ENCODE measurements at places on chromosomes 11 and 22.

- no peak for DNase-seq
These were observed 81.0 kb downstream of the ETS1 start for GRCh38 chr11:128506356-128506755.

- DNase-seq, result peak; percentile 94
These were observed at the start of gene RANGAP1 for GRCh38 chr22:41285820-41286638. Gene RANGAP1 (minus strand): TSS chr22:41286187. CDS start chr22:41281044, 5,143 bp downstream.

DNA sequence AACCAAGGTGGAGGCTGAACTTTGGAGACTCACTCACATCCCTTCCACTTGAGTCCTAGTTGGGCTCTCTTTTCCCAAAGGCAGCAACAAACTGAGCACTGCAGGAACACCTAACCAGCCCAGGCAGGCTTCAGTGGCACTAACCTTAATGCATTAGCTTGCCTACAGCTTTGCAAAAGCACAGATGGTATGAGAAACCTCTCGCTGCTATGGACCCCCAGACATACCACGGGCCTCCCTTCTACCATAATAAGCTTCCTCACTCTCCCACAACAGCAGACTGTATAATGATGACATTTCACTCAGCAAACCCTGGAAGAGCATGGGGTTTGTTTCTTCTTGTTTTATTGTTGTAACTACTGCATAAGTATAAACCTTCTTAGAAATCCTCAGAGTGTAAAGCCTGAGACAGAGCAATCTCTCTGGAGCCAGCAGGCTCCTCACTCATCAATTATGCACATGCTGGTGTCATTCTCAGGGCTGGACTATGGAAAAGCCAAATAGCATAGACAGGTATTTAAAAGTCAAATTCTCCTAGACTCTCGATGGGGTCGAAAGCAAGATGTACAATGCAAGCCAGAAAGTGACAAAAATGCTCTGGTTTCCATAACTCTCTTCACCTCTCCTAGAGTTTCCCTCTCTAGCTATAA, 167.6 kb downstream of the NXPE2 start:
- no peak for DNase-seq

- no peak for DNase-seq
These were observed 5.5 kb upstream of the NEAT1 start for GRCh38 chr11:65416841-65417701.

DNA sequence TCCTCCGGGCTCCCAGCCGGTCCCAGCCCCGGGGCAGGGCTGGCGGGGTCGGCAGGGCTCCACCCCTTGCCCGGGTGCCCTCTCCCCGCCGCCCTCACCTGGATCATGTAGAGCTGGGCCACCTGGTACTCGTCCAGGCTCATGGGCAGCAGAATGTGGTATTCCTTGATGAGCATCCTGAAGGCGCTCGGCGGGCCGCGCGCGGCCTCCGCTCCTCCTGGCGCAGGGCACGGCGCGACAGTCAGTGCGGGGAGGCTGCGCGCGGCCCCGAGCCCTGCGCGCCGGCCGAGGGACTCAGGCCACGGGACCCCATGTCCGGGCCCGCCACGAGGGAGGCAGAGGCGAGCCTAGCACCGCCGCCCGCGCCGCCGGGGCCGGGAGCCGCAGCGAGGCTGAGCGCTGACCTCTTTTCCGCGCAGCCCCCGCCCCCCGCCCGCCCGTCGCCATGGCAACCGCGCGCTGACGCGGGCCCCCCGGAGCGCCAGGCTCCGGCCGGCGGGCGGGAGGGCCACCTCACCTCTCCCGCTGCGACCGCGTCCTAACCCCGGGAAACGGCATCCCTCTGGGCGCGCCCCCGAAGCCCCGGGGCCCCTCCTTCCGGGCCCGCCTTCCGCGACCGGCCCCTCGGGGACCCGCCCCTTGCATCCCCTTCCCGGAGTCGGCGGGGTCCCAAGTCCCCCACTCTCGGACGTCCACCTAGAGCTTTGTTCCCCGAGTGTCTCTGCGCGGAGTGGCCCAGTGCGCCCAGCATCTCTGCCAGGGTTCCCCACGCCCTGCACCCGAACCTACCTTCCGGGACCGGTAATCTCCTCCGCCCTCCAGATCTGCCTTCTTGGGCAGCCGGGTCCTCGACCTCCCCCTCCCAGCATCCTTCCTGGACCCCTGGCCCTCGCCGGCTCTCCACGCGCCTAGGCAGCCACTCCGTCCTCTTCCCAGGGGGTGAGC, 886 bp downstream of the PITPNM1 start:
- no peak for DNase-seq

DNA sequence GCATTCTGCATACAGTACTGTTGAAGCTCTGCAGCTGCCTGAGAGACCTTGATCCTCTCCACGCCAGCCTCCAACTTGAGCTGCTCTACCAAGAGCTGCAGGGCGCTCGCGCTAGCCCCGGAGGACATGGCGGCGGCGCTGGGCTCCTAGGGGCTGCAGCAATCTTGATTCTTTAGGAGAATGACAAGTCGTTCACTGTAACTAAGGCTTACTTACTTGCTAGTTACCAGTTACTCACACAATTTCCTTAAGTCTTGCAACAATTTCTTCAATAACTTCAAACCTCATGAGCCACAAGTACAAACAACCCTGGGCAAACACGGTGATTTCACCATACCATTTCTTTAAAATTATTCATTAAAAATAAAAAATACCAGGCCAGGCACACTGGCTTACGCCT, 21.9 kb downstream of the SBF2 start:
- no peak for DNase-seq

DNA sequence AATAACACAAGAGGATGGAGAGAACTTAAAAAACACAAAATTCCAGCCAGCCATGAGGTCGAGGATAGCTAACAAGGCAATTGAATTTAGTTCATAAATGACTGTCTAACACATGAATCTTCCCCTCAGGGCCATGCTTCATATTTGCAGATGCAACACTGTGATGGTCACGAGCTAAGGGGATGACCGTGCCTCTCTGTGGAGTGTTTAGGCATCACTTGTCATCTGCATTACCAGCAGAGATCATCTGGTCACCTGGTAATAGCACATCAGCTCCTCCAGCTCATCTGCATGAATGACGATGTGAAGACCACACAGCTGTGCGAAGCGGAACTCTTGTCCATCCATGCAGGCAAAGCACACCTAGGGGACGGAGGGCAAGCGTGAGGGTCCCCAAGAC, 20.9 kb upstream of the SLC25A1 start:
- no peak for DNase-seq

- DNase-seq, result no peak
These were observed 196.6 kb upstream of the CTSC start for GRCh38 chr11:88534185-88534584.

DNA sequence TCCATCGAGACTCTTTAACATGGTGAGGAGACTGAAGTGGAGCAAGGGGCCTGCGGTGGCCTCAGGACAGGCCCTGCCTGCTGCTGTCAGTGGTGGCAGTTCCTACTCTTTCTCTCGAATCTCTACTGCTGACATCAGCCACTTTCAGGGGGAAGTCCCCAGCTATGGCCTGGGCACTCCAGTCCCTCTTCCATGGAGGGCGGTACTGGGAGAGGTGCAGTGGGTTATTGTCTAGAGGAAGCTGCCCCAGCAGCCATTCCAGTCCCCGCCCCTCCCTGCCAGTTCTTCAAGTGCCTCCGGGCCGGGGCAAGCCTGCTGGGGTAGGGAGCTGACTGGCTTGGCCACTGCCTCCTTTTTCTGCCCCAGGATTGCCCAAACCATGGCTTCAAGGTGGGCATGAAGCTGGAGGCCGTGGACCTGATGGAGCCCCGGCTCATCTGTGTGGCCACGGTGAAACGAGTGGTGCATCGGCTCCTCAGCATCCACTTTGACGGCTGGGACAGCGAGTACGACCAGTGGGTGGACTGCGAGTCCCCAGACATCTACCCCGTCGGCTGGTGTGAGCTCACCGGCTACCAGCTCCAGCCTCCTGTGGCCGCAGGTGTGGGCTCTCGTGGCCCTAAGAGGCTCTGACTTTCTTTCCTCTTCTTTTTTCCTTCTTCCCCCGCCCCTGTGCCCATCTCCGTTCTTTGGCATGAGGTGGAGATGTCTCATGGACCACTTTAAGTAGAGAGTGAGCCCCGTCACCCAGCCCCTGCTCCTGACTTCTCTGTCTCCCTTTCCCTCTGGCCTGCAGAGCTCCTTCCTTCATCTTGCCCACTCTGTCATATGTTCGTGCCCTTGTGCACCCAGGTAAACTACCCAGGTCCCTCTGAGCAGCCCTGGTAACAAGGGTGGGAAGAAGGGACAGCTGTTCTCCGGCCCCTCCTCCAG, 13.7 kb downstream of the CHADL start:
- no peak for DNase-seq

DNA sequence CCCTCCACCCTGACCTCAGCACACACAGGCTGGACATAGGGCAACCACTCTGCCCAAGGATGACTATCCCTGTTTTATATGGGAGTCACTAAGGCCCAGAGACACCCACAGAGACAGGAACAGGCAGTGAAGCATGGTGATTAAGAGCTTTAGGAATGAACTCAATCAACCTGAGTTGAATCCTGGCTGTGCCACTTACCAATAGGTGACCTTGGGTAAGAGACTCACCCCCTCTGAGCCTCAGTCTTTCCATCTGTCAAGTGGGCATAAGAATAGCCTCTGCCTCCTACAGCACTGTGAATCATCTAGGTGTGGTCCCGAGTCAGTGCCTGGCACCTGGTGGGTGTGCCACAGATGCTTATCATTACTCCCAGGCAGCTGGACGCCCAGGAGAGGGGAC, 6.8 kb downstream of the CRYBB1 start:
- no peak for DNase-seq

GRCh38 chr11:35011944-35012343, 95.5 kb downstream of the PDHX start:
- no peak for DNase-seq

DNA sequence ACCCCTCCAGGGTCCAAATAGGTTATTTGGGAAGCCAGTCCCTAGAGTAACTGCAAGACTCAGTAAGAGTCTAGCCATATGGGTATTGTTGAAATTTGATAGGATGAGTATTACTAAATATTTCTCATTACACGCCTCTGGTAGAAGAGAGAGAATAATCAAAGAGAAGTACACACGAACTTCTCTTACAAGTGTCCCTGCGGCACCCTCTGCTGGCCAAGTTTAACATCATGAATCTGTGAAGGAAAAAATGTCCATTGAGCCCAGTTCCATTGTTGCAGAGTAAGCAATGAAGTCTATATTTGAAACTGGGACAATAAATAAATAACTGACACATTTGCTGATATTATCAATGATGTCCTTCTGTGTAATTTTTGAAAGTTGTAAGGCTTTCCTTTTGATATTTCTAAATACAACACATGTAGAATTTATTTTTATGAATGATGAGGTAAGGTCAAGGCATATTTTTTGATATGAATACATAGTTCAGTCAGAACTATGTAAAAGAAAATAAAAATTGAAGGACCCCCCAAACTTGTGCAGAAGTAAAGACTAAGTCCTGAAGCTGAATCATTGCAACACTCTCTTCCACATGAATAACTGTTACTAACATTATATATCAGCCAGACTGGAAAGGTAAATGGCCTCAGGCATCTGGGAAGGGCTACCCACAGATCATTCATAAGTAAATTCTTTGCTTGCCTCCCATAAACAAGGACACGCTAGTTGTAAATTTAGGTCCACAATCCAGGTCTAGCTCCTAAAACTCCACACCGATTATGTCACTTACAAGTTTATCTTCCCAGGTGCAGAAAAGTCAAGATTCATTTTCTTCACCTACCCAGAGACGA, 10.0 kb downstream of the OR51L1 start:
- peak; percentile 1 for DNase-seq

- DNase-seq, result no peak
These were observed 20.3 kb downstream of the BBOX1 start for GRCh38 chr11:27060816-27061460.

DNA sequence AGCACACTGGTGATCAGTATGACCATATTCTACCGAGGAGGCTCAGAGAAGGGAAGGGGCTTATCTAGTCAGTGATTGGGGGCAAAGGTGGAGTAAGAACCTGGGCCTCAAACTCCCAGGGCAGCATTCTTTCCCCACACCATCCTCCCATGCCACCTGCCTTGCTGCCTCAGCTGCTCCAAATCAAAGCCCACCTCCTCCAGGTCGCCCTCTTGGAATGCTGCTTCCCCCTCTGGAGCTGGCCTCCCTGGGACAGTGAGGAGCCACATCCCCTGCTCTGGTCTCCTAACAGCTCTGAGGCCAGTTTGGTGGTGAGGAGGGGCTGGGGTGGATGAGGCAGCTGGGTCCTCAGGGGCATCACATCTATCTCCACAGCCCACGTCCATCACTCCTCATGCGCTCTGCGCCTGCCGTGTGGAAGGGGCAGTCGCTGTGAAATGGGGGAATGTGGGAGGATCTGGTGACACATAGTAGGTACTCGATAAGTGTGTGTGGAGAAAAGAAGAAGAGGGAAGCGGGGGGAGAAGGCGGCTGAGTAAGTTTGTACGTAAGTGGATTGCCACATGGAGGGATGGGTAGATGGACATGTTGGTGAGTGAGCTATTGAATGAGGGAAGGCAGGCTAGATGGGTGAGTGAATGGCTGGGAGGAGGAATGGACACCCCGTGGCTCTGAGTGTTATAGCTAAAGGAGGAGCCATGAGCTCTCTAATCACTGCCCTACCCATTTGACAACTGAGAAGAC, 16.1 kb upstream of the ARHGEF17 start:
- no peak for DNase-seq
